ENCODE measurements at places on chromosomes 7 and 10.
A peak's percentile ranks its signal among the peaks of the same experiment; 100 is the strongest.

DNA sequence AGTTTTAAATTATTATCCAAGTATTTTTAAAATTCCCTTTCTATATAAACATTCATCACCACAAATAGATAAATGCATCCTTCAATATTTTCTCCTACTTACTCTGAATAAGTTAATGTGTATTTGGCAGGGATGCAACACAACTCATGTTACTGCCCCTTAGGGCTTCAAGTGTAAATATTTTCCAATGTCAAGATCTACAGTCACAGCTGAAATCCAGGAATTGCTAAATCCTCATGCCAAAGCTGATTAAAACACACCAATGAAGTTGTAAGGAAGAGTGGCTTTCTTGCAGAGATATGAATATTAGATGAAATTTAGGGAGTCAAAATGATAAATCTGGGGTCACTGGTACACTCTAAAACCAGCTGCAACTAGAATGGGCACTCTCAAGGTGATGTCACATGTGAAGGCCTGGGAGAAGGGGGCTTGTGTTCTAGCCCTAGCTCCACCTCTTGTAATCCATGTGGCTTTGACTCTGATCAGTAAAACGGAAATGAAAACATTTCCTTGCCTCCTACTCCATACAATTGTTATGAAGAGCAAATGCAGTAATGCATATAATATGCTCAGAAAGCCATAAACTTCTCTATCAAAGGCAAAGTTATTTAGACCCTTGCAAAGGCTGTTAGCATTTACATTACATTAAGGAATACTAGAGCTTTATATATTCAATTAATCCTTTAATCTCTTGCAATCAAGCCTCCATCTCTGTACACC is 228.1 kb upstream of the NFE2L3 start:
- no peak for ATAC-seq

- peak; percentile 58 for ATAC-seq
Measured at GRCh38 chr7:141701489-141702046, 398 bp downstream of the DENND11 start.

GRCh38 chr10:129319934-129320333 is 147.1 kb upstream of the MGMT start:
- ATAC-seq: no peak

DNA sequence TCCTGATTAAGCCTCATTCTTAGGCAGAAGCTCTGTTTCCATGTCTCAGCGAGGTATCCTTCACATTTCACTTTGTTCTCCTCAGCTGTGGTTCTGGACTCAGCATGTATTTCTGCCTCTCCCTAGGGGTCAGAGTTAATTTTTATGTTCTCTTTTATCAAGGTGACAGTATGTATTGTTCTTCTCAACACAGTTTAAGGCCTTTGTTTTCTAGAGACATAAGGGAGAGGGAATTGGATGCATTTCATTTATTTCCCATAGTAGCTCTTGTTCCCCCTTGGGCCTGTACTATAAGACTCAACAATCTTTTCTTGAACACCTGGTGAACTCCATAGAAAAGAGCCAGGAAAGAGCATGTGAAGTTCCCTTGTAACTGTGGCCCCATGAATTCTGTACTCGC is 214.3 kb downstream of the ZWINT start:
- ATAC-seq: no peak

GRCh38 chr7:92246360-92247101 is 757 bp downstream of the ANKIB1 start:
- peak; percentile 51 for ATAC-seq

- ATAC-seq: peak; percentile 96
Measured at GRCh38 chr10:126749015-126749655, 78.6 kb upstream of the C10orf90 start.

- peak; percentile 59 for ATAC-seq
Measured at GRCh38 chr7:93055543-93056107, 62.2 kb downstream of the SAMD9 start.

GRCh38 chr10:28503114-28503513 is 29.8 kb upstream of the WAC start:
- ATAC-seq: peak; percentile 54

DNA sequence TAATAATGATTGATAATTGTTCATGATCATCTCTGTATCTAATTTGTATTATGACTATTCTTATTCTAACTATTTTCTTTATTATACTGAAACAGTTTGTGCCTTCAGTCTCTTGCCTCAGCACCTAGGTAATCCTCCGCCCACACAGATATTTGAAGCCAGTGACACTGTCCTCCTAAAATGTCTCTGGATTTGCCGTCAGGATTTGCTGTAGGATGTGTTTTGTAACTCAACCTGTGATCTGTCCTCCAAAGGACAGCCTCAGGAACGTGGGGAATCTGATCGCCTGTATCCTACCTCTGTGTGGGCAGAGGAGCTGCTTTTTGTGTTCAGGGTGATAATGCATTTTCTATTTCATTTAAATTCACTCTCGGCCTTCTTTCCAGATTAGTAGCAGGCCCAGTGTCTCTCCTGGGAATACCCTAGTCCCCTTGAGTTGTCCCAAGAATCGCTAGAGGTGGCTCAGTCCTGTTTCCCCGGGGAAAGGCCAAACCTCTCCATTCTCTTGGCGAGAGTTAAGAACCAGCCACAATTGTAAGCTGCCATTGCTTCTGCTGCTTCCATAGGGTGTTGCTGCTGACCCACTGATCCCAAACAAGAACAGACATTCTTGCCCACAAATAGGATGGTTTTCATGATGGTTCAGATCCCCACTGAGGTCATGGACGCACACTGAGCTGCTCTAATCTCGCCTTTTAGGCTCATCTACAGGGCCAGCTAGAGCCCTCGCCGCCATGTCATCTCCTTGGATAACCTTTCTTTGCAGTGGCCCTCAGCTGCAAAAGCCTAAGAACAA is 136.2 kb upstream of the KCNMA1 start:
- no peak for ATAC-seq

- ATAC-seq: no peak
Measured at GRCh38 chr7:143210541-143210940, 11.3 kb upstream of the TAS2R40 start.

DNA sequence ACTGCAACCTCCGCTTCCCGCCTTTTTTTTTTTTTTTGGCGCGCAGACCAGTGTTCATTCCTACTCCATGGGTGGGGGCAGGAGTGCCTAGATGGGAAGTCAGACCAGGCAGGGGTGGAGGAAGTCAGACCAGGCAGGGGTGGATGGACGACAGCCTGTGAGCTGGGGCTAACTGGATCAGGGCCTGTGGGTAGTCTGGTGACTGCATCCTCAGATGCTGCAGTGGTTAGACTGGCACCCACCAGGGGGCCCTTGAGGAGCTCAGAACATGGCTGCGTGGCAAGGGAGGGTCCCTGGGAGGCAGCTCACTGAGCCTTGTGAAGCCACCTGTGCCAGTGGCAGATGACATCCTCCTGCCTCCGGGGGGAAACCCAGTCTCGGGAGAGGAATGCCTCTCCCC is 35.1 kb downstream of the RCC1L start:
- peak; percentile 22 for ATAC-seq

DNA sequence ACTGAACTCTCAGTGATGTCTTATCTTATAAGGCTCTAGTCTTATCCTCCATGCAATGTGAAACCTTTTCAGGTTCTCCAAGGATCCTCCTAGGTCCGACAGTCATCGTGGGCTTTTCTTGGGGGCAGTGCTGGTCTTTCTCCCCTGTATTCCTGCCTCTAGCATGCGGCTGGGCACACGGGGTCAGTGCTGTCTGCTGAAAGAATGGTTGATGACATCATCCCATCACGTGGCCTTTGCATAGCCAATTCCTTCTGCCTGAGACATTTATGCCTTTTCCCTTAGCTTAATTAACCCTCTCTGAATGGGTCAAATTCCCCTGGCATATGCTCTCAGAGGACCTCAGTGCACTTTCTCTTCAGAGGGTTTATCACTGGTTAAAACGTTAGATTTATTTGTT is 27.0 kb upstream of the KCNK18 start:
- no peak for ATAC-seq

GRCh38 chr10:6753644-6754043 is 173.6 kb upstream of the PRKCQ start:
- ATAC-seq: no peak

GRCh38 chr10:51773681-51774080 is 74.3 kb upstream of the CSTF2T start:
- ATAC-seq: no peak

GRCh38 chr7:114419441-114420272 is 5.0 kb downstream of the FOXP2 start:
- no peak for ATAC-seq

GRCh38 chr10:32337350-32337749 is 9.6 kb downstream of the EPC1 start:
- ATAC-seq: no peak

- ATAC-seq: peak; percentile 88
Measured at GRCh38 chr10:6401558-6402348, 178.3 kb downstream of the PRKCQ start.

DNA sequence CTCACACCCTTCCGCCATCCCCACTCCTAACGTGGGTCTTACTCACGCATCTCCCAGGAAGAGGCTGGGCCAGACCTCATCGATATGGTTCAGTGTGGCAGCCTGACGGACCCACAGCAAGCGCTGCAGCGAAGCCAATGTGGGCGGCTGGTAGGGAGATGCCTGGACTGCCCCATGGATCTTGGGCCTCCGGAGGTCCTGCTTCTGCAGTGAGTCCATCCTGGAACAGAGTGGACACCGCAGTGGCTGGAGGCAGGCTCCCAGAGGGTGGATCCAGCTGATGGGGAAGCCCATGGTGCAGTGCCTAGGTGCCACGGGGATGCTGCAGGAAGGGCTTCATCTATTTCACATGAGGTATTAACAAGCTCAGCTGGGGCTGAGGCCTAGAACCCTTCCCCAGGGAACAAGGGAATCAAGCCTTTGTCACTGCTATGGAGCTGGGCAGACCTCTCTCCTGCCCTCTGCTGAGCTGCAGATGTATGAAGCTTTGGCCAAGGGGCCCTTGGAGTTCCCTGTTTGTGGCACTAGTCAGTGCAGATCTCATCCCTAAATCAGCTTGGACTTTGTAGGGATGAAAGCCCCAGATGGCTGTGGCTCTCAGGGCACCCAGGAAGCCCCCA is 13.7 kb upstream of the SAMD8 start:
- ATAC-seq: no peak

- ATAC-seq: peak; percentile 60
Measured at GRCh38 chr10:100508691-100509150, 10.9 kb downstream of the SEC31B start.

- no peak for ATAC-seq
Measured at GRCh38 chr10:127826154-127826725, 66.5 kb downstream of the CLRN3 start.
